Left kidney (tissue), 8 donors: ENCODE measurements at places on chromosomes 3 and 15. TPM values are rescaled to one million over a fixed set of nuclear protein-coding genes. Genes with fewer than 3 reads are reported as not detected.

CCR8 gene
- polyA plus RNA-seq = not detected

DUOX1 gene
- 7.8 TPM for polyA plus RNA-seq

GXYLT2 gene
- 18.3 TPM for polyA plus RNA-seq

GOLGA8G gene
- polyA plus RNA-seq = 0.08 TPM

DNA sequence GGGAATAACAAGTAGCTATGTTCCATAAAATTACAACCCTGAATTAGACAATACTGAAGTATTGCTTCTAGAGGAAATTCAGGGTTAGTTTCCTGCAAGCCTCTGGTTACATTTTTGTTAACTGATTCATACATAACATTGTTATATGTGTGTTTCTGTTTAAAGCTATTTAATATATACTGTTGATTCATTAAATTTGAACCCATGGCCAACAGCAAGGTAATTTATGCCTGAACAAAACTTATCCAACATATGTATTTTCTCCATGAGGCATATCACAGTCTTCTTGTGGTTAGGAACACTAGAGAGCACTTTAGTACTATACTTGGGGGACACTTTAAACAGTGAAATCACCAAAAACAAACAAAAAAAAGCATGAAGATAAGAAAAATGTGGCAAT, 47.7 kb upstream of the PTX3 start:
- DNase-seq = no peak

- no peak for DNase-seq
These were observed 85.6 kb downstream of the PTPRG start for GRCh38 chr3:61646851-61647525.

- no peak for DNase-seq
These were observed 113.5 kb downstream of the GHSR start for GRCh38 chr3:172334671-172335207.

DNA sequence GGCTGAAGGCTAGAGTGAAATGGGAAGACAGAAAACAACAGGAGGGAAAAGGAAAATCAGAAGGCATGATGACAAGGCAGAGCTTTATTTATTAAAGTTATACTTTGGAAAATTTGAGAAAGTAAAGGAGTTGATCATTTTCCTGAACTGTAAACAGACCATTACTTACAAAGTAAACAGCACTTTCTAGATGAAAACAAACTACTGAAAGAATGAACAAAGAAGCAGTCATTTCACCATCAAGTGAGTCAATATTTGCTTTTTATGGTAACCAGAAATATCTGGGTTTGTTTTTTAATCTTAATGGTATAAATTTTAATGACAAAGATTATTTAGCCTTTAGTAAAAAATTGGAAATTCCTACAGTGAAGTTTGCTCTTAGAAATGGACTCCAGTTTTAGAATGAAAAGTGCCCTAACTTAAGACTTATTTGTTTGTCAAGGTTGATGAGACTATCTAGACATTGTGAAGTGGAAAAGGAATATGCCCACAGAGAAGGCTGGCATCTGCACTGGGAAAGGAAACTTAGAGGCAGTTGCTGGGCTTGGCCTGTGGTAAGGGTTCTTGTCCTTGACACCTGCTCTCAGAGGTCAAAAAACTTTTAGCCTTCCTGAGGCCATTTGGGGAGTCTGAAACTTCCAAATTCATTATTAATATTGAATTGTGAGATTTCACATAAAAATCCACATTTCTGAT, 47.2 kb downstream of the SPTSSB start:
- DNase-seq = no peak

DNA sequence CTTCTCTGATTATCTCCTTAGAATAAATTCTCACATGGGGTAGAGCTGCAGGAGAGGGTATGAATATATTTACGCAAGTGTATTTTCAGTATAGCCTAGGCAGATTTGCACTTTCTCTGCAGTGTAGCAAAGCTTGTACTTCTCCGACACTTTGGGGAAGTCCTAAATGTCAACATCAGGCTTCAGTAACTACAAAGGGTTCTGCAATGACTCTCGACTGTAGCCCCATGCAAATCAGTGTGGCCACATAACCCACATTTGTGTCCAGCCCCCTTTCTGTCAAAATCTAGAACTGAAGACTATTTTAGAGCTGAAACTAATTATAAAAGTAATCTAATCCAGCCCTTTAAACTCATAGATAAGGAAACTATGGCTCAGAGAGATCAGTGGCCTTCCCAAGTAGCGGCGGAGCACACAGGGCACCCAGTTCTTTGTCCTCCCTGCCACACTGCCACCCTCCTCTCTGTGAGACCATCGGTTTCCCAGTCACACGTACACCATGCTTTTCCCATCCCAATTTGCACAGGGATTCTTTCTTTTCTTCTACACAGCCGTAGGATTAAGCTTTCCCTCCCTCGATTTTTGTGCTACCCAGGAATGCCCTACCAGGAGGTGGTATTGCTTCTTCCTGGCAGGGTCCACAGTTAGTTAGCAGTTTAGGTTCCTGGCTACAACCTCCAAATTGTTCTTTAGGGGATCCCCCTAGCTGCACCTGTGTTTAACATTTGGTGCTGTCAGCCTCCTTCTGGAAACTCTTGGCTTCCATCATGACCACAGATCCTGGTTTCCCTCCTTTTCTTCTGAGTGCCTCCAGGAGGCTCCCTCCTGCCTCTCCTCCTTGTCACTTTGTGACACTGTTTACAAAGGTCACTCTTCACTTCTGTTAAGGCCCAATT, 22.9 kb downstream of the MRAS start:
- no peak for DNase-seq

DNA sequence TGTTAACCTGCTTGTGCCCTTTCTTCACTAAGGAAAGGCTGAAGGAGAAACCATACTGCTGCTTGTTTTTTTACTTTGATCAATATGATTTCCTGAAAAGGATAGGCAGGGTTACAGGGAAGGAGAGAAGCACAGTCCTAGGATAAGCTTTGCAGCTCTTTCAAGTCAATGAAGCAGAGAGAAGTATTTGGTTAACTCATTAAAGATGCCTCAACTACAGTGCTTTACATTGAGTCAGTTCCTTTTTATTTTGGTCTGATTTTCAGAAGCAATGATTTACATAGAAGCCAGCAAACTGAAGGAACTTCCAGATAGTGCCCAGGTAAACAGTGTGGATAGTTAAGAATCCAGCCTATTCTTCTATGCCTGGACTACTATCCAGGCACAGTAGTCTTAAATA, 64.8 kb downstream of the ARIH1 start:
- no peak for DNase-seq

GRCh38 chr3:186523434-186523833, 20.7 kb downstream of the CRYGS start:
- DNase-seq = no peak

DNA sequence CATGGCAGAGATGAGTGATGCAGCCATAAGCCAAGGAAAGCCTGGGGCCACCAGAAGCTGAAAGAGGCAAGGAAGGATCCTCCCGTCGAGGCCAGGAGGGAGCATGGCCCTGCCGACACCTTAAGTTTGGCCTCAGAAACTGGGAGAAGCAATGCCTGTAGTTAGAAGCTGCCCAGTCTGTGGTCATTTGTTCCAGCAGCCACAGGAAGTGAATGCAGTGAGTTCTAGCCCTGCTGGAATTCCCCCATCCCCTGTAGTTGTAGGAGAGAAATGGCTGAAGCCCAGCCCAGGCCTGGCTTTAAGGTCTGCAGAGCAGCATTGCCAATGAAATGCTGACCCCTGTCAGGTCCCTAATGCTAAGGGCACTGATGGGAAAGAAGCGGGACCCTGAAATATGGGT, 12.2 kb upstream of the CHSY1 start:
- no peak for DNase-seq
